ENCODE measurements at places on chromosomes 4 and X.
A peak's percentile ranks its signal among the peaks of the same experiment; 100 is the strongest.

DNA sequence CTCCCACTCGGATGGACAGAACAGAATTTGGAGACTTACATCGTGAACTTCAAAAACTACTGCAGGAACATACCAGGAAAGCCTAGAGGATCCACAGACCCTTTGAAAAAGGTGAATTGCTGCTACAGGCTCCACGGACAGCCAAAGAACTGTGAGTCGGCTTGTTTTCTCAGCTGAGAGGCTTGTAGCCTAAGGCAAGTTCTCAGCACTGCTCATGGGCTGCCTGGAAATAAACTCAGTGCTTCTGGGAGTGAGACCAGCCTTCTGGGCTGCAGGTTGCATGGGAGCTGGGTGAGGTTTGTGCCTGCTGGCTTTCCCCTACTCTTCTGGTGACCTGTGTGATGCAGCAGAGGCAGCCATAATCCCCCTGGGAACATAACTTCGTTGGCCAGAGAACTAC lies 1397.6 kb downstream of the FAM133A start:
- DNase-seq: peak; percentile 54

GRCh38 chr4:2036327-2036726 lies 22.8 kb upstream of the NAT8L start:
- no peak for DNase-seq

DNA sequence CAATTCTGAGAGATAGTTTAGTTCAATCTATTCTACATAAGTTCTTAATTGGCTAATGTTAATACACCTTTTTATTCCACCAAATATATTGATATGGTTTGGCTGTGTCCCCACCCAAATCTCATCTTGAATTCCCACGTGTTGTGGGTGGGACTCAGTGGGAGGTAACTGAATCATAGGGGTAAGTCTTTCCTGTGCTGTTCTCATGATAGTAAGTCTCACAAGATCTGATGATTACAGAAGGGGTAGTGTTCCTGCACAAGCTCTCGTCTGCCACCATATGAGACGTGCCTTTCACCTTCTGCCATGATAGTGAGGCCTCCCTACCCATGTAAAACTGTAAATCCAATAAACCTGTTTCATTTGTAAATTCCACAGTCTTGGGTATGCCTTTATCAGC lies 11.3 kb downstream of the PPA2 start:
- DNase-seq: no peak

GRCh38 chrX:47172549-47172948 lies 21.1 kb upstream of the UBA1 start:
- DNase-seq: no peak

DNA sequence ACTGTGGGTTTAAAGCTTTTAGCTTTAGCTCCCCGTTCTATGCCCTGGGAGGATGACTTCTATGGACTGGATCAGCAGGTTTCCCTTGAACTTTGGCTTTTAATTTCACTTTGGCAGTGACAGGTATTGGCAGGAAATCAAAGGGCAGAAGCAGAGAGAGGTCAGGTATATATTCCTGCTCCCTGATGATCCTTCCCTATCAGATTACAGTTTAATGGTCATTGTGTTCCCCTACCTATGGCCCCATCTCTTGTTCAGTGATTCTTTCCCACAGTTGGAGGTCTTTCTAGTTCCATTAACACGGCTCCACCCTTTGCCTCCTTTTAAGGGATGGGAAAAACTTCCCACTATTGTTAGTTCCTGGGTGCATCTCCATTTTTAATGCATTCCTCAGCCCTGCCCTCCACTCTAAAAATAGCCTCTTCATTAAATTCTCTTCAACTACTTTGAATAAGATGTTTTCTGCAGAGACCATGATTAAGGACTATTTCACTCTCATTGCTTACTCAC lies 107.8 kb upstream of the TMEM47 start:
- DNase-seq: no peak

DNA sequence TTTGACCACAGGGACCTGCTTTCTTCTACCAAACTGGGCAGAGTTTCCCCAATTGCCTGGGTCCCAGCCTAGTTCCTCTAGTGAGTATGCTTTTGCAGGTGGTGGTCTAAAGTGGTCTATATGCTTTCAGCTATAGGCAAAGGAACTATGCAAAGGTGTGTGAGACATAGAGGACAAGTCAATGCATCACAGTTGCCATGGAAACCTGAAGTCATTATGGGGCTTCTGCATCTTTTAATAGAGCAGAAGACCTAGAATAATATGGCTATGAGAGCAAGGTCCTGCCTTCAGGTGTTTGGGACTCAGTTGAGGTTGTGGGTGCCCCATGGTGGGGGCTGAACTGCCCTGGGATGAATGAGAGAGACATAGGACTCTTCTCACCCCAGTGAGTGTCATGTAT lies 92.1 kb upstream of the RAB40AL start:
- DNase-seq: no peak

- no peak for DNase-seq
Observed at GRCh38 chrX:119521246-119521645, 44.0 kb downstream of the STEEP1 start.

GRCh38 chrX:45515262-45516215 lies 314.9 kb upstream of the DIPK2B start:
- peak; percentile 98 for DNase-seq

DNA sequence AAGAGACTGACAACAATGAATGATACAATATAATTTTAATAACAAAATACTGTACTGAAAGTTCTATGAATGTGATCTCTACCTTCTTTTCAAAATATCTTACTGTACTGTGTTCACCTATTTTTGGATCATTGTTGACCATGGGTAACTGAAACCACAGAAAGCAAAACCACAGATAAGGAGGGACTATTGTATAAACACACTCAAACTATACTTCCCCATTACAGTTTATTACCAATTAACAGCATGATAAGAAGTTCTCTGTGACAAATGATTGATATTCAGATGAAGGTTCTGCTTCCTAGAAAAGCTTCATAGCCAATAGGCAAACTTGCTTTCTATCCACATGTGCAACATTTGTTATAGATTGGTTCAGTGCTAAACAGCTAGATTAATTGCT lies 50.1 kb downstream of the GABRG1 start:
- DNase-seq: no peak

DNA sequence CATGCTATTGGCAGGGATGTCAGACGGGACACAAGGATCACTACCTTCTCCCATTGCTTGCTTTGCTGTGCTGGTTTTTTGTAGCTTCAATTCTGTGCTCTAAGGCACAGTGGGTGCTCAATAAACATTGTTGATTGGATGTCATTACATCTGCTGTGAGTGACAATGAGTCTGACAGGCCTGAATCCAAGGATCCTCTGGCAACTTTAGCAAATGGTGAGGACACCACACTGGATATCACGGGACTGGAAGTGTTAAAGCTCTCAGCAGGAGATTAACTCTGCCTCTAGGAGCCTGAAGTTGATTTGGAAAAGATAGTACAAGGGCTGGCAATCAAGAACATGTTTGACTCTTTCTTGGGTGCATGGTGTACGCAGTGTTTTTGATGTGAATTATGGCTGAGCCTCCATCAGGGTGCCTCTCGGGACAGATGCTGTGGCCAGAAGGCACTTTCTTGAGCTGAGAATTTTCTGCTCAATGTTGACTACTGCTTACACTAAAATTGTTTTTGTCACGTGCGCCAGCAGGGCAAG lies 217.9 kb downstream of the ARAP2 start:
- DNase-seq: no peak

DNA sequence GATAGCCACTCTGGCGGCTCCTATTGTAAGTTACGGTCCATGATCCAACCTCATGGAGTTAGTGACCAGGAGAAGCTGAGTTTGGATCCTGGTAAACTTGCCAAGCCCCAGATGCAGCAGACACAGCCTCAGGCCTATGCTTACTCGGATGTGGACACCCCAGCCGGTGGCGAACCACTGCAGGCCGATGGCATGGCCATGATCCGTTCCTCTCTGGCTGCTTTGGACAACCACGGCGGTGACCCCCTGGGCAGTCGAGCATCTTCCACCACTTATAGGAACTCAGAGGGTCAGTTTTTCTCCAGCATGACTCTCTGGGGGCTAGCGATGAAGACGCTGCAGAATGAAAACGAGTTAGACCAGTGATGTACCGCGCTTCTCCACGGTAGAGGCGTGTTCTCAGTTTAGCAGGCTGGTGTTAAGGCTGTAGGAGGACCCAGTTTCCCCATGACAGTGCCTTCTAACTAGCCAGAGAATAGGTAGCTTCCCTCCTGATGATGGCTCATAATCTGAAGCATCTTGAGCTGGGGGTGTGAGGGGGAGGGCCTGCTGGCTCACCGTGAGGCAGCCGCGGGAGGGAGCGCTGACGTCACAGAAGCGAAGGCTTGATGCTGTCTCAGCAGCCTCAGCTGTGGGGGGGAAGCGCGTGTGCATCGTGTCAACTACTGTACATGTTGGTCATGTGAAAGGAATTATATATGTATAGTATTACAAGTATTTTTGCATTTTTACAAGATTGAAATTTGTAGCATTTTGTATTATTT lies 31.1 kb downstream of the ZBTB49 start:
- DNase-seq: no peak

DNA sequence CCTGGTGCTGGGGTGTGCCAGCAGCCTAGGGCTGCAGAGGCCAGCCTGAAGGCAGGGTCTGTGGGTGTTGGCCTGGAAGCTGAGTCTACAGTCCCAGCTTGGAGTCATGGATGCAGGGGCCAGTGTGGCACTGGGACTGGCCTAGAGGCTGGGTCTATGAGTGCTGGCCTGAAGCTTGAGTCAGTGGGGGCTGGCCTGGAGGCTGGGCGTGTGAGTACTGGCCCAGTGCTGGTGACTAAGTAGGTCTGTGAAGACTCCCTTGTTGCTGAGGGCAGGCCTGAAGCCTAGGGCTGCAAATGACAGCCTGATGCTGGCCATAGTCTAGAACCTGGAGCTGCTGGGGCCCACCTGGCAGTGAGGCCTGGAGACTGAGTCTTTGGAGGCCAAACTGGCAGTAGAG lies 31.3 kb upstream of the ALG13 start:
- DNase-seq: peak; percentile 55

DNA sequence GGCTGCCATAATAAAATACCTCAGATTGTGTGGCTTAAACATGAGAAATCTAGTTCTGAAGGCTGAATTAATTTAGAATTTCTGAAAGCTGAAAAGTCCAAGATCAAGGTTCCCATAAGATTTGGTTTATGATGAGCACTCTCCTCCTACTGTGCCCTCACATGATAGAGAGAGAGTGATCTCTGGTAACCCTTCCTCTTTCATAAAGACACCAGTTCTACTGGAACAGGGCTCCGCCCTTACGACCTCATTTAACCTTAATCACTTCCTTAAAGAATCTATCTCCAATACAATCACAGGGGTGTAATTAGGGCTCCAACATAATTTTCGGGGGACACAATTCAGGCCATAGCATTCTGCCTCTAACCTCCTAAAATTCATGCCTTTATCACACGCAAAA lies 194.0 kb upstream of the MAB21L2 start:
- no peak for DNase-seq

DNA sequence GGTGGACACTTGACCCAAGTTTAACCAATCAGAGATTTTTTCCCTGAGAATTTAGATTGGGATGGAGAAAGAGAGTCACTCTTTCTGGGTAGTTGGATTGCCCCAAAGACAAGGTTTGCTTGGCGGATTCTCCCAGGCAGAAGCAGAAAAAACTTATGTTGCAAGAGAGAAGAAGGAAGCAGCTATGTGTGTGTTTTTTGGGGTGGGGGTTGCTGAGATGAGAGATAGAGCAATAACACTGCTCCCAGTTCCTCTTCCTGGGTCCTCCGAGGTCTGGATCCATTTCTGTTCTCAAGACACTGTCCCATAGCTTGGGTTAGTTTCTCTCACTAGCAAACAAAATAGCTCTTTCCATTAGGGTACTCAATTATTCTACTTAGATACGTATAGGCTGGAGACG lies 222.1 kb downstream of the STIM2 start:
- no peak for DNase-seq

DNA sequence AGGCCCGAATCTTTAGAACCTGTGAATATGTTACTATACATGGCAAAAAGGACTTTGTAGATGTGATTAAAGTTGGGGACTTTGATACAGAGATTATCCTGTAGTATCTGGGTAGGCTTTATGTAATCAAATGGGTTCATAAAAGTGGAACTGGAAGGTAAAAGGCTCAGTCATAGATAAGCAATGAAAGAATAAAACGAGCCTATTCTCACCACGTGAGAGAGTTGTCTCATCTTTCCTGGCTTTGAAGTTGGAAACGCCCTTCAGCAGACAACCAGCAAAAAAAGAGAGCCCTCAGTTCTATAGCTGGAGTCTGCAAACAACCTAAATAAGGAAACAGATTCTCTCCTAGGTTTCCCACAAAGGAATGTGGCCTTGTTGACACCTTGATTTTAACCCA lies 805.8 kb upstream of the DIAPH2 start:
- no peak for DNase-seq

GRCh38 chr4:8898419-8898818 lies 26.8 kb upstream of the HMX1 start:
- no peak for DNase-seq

DNA sequence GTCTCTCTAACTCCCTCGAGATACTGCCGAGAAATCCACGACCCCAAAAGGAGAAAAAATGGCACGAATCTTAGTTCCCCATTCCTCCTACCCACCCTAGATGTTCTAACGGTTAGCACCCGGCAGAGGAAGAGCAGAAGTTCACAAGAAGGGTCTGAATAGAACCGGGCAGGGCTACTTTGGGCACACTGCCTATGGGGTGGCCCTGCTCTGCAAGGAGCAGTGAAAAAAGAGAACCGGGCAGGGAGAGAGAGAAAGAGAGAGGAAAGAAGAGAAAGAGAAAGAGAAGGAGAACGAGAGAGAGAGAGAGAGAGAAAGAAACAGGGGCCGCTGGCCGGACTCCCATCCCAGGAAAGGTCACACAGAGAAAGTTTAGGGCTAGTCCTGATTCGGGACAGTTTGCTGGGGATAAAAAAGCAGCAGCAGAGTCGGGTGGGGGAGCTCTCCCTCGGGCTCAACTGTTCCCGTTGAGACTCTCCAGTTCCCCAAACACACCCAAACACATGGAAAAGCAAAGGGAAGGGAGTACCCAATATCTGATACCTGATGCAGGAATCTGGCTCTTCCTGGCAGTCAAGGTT lies 468 bp downstream of the GLA start:
- DNase-seq: no peak

DNA sequence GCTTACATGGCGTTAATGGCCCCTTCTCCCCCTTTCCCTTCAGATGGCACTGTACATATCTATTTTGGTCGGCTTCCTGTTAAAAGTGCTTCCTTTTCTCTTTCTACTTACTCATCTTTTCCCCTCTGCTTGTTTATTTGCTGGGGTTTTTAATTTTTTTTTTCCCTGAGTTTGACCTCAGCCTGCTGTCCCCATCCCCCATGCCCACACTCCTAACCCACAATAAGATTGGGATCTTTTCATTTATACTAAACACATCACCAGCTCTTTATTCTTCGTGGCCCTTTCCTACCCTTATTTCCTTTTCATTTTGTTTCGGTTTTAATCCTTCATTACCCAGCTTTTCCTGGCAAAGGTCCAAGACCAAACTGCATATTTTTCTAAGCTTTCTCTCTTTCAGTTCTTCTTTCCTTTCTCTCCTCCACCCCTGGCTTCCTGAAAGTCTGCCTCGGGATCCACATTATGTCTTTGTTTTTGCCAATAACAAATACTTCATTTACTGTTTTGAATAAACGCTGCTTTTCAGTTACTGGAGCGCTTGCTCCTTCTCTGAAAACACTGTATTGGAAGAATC lies 152.0 kb upstream of the USP9X start:
- DNase-seq: no peak

GRCh38 chr4:121952290-121952689 lies 430 bp upstream of the TRPC3 start:
- no peak for DNase-seq
